ENCODE measurements at places on chromosomes 6 and 20.

- no peak for DNase-seq
Observed at GRCh38 chr6:70289299-70289698, 13.6 kb downstream of the COL9A1 start.

GRCh38 chr6:84897011-84897410 is 132.6 kb upstream of the TBX18 start:
- no peak for DNase-seq

GRCh38 chr6:141526985-141527384 is 605.7 kb upstream of the GJE1 start:
- DNase-seq, result no peak

DNA sequence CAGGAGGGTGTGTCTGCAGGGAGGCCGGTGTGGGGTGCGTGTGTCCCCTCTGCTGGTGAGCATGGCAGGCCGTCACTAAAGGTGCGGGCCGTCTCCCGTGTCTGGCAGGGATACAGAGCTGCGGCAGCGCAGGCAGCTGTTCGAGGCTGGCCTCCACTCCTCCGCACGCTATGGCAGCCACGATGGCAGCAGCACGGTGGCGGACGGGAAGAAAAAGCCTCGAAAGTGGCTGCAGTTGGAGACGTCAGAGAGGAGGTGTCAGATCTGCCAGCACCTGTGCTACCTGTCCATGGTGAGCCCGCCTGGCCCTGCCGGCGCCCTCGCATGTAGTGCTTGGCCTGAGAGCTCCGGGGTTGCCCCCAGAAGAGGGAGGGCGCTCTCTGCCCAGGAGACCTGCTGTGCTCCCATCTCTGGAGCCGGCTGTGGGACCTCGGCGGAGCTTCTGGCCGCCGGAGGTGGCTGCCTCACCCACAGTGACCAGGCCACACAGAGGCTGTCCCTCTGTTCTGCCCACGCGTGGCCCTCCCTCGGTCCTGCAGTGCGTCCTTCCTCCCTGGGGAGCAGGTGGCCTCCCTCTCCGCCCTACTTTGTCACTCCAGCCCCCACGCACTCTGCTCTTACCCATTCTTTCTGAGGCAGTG is 149.6 kb downstream of the DTNBP1 start:
- no peak for DNase-seq

DNA sequence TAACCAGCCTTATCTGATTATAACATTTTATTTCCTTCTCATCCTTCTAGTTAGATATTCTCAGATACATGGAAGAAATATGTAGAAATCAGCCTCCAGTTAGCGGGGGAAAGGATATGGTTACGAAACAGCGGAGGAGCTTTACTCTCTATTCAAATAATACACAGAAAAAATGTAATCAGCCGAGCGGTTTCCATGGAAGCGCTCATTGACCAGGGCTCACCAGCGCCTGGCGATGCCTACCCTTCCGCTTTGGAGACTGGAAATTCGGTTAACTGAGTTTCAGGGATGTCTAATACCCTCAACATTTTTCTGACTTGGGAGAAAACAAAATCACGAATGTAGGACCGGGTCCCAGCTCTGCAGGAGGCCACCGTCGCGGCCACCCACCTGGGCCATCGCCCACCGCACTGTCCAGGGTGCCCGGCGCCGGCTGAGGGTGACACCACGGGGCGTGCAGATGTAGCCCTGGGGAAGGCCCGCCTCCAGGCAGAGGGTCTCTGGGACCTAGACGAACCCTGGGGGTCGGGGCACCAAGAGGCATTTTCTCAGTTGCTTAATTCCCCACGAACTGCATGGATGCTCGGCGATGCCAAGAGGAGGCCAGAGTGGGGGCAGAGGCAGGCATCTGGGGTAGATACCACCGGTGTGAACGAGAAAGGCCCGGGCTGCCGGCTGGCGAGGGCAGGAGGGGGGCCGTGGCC is 1.7 kb downstream of the PRR18 start:
- no peak for DNase-seq

- no peak for DNase-seq
Observed at GRCh38 chr20:40949346-40949745, 79.3 kb upstream of the TOP1 start.

DNA sequence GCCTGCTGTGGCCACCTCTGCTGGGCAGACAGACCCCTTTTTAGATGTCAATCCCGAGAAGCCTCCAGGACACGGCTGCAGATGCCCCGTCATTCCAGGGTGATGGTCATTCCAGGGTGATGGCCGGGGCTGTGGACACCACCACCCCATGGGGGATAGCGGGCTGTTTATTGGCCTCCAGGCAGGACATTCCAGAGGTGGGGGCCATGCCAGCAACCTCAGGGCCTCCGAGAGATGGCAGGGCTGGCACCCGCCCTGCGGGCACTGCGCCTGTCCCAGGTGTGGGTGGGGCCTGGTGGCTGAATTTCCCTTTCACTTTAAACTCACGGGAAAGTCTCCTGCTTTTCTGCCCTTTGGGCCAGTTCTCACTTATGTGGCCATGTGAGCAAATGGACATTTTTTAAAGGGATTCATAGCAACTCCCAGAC is 14.5 kb downstream of the COL9A3 start:
- DNase-seq, result no peak
